ENCODE measurements at places on chromosomes 1 and 21.
A peak's percentile ranks its signal among the peaks of the same experiment; 100 is the strongest.

DNA sequence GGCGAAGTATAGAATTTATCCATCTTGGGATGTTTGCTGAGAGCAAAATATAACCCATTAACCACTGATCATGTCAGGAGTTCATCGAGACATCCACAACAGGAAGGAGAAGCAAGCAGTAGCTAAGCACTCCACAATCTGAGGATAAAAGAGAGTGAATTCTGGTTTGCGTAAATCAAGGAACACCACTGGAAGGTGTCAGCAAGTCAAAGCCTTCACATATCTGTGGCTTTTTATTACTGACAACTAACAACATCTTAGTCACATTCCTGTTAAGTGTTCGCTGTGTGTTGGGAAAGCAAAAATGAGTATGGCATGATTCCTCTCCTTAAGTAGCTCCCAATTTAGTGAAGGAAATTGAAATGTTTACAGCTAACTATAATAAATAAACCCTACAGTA is 44.5 kb upstream of the DARS2 start:
- DNase-seq = no peak

DNA sequence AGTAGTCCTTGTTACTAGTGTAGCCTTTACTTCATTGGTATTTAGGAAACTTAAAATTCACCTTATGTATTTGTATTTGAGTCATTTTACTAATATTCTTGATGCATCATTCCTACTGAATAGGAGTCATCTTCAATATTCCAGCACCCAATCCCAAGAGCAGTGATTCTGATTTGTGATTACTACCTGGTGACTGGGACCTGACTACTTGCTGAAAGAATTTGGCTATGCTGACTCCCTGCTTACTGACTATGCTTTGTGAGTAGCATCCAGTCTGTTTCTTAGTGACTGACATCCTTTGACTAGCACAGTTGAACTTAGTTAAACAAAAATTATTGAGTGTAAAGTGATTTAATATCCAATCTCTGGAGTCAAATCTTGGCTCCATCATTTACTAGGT is 129.9 kb upstream of the NEGR1 start:
- no peak for DNase-seq

DNA sequence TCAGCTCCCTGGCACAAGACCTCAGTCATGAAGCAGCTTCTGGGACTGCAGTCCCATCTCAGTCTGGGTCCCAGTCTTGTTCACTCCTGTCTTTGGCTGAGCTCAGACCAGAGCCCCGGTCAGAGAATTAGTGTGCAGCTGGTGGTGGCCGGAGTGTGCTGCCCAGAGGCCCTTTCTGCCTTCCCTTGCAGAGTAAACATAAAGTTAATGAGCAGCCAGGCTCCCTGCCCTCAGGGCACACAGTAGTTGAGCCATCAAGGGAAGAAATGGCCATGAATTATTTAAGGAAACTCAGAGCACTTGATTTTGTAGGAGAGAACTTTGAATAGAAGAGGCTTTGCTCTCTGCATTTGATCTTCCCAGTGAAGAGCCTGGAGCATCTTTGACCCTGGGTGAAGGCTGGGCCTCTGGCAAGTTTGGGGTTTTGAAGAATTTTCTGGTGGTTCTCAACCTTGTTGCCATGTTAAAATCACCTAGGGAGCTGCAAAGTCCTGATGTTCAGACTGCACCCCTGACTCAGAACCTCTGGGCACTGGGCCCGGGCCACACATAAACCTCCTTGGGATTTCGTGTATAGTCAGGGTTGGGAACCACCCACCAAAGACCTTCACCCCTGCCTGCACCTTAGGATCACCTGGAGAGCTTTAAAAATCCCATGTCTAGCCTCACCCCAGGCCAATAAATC is 26.4 kb upstream of the SELENON start:
- DNase-seq = no peak

DNA sequence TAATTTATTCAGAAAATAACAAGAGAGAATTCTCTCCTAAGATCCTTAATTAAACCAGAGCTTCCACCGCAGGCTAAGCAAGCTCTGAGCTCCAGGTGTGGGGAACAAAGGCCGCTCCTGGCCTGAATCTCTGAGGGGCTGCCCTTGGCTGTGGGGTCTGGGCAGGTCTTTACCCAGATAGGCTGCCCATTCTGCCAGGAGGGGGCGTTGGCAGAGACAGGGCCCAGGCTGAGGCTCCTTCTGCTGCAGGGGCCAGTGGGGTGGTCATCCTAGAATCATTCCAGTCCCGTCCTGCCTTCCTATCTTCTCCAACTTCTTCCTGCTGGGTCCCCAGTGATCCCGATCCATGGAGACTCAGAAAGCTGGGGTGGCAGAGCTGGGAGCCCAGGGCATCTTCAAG is 82.9 kb upstream of the POU3F1 start:
- no peak for DNase-seq

DNA sequence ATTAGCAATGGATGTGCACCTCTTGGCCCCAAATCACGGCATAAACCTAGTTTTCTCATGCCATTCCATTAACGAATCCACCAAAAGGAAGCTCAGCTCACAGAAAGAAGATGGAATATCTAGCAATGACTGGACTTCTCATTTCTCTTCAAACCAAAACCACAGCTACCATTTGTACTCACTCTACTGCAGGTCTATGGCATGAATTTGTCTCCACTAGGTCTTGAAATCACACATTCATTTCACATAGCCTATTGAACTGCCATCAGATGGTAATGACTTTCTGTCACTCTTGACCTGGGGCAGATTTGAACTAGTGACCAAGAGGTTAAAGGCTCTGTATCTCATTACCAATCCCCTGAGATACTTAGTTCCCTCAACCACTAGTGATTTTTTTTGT is 382.7 kb downstream of the DPYD start:
- no peak for DNase-seq

GRCh38 chr1:162892906-162893611 is 32.1 kb upstream of the CCDC190 start:
- no peak for DNase-seq

DNA sequence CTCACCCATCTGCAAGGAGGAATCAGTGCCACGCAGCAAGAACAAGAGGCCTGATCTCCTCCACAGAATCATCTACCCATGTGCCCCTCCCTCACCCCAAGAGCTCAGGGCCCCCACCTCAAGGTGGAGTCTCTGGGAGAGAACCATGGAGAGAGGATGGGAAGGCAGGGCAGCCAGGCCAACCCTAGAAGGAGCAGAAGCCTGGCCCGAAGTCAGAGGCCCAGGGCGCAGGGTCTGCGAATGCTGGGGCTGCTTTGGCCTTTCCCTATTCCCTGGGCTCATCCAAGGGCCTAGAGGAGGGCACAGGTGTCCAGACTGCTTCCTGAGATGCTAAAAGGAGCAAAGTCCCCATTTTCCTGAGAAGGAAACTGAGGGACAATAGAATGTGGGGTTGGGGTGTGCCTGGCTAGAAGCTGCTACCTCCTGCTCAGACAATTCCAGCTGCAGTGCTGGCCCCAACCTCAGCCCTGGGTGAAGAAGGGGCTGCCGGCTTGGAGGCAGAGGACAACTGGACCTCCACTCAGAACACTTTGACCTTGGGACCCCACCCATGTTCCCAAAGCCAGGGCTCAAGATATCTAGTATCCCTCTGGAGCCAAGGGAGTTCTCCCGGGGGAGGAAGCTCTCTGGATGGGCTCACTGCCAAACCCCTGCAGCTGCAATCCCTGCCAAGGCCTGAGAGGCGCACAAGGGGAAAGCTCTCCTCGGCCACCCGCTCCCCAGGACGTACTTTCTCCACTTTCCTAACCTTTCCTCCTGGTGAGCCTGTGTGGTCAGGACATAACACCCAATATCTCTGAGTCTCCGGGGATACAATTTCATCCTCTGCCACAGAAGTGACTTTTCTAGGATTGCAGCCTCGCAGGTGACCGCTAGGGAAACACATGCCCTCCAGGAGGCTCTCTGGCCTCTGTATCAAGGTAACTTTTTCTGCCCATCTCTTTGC is 16.6 kb upstream of the LEMD1 start:
- peak; percentile 18 for DNase-seq

DNA sequence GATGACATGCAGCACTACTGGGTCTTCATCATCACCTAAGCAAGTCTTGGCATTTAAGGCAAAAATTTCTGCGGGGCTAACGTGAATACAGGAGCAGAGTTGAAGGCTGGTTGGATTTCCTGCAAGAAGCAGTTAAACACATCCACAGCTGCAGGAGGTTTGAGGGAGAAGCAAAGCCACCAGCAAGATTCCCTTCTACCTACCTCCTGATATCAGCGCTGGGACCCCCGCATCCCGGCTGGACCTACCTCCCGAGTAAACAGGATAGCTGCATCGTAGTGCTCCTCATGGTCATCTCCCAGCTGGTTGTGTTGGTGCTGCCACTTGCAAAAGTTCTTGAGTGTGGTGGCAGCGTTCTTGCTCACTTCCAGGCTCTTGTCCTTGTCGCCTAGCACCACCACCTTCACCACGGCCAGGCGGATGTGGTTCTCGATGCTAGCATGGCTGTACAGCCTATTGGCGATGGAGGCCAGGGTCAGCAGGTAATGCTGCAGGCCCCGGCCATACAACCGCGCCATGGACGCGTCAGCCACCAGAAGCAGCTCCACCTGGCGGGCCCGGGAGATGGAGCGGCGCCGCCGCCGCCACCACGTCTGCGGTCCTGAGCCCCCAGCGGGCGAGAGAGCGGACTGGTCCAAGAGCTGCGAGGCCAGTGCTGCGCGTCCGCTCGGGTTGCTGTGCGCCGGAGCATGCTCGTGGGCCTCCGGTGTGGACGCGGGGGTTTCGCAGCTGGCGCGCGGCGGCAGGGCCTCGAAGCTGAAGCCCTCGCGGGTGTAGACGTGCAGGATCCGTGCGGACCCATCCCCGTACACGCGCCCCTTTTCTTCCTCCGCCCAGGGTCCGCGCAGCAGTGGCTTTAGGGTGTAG is 1.6 kb downstream of the ADAMTS5 start:
- DNase-seq = no peak

DNA sequence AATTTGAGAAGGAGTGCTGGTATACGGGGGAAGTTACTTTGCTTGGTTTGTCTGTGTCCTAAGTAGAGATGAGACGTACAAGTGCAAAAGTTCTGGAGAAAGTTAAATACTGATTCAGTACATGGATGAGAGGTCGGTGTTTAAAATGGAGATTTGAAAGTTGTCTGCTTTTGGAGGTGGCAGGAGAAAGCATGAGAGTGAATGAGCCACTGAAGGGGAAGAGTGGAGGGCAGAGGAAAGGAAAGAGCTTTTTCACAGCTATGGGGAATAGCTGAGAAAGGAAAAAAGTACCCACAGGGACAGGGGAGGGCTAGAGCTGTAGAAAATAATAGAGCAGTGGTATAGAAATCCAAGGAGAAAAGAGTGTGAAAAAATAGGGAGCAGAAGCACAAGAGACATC is 18.1 kb upstream of the CGN start:
- no peak for DNase-seq

- no peak for DNase-seq
Observed at GRCh38 chr1:232300466-232300865, 329.5 kb downstream of the SIPA1L2 start.

DNA sequence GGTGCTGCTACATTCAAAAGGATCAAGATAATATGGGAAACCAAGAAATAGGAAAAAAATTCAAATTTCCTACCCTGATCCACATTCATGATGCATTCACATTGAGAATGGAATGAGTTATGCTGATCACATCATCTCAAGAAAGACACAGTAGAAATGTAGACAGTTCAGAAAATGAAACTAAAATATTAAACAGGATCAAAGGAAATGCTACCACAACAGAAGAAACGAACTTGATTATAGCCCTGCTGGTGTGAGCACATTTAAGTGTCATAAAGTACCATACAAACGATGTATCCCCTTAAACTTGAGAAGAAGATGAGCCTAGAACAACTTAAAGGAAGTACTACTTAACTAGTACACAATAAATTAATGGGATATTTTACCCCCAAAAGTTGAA is 21.3 kb downstream of the SYDE2 start:
- no peak for DNase-seq

DNA sequence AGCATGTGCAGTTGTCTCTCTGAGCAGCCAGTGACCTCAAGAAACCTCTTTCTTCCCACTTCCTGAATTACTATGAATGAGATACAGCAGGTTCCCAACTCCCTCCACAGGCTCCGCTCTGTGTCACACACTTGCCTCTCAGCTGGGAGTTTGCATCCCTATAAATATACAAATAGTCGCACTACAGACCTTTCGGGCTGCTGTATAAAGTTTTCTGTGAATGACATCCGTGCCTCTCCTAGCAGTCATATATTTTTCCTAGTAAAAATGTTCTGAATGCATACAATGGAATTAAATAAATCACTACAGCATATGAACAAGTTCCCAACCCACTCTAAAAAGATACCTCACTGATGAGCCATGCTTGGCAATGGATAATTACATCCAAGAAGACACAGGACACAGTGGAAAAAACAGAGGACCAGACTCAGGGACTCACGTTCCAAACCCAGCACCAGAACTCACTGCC is 66.8 kb downstream of the CAPZB start:
- DNase-seq = no peak

DNA sequence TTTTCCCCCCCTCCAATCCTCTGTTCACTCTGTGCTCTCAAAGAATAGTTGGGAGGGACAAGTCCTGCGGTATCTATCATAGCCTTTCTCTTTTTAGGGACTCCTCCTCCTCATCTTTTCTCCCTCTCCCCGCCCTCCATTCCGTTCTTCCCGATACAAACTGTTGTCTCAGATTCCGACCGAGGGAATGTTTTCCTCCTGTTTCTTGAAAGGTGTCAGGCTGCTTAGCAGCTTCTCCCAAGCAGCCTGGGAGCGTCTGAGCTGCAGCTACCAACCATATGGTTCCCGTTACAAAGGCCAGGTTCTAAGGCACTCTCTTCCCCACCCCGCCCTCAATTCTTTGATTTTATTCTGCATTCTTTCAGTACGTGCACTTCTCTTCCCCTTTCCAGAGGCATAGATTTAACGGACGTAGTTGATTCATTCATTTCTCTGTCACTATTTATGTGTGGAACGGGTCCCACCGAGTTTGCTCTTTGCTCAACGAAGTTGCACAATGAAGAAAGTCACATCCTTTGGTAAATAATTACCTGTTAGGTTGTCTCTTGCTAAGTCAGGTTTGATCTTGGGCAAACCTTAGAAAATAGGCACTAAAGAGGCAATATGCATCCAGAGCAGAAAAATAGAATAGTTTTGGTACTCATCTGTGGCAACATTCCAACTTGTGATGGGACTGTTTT is 2.8 kb downstream of the ADGRL2 start:
- DNase-seq = no peak

GRCh38 chr1:77876884-77877283 is 11.5 kb upstream of the NEXN start:
- no peak for DNase-seq

- peak; percentile 22 for DNase-seq
Observed at GRCh38 chr21:35508139-35508888, 459.2 kb upstream of the RUNX1 start.

GRCh38 chr1:89203166-89203565 is 4.4 kb upstream of the GBP4 start:
- no peak for DNase-seq

GRCh38 chr1:59714966-59715365 is 99.8 kb upstream of the HOOK1 start:
- DNase-seq = no peak

GRCh38 chr21:32868631-32869454 is 97.3 kb upstream of the PAXBP1 start:
- DNase-seq = no peak

DNA sequence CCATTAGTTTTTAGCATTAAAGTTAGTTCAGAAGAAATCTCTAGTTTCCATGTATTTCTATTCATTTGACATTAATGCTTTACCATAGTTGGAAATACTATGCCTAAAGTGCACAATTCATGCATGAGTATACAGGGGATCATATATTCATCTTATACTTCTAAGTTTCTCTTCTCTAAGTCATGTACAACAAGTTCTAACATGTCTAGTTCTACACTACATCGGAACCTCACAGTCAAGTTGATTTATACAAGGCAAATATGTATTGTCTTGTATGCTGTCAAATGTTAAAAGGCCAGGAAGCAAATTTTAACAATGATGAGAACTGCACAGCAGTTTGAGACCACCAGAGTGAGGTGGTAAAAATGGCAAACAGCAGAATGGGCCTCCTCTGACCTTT is 22.9 kb upstream of the MOB3C start:
- DNase-seq = no peak

Measured in anterior cingulate cortex (tissue), 58 donors.